ENCODE measurements at places on chromosomes 1 and 21.

- no peak for DNase-seq
Measured at GRCh38 chr1:241976229-241976628, 18.7 kb downstream of the BECN2 start.

DNA sequence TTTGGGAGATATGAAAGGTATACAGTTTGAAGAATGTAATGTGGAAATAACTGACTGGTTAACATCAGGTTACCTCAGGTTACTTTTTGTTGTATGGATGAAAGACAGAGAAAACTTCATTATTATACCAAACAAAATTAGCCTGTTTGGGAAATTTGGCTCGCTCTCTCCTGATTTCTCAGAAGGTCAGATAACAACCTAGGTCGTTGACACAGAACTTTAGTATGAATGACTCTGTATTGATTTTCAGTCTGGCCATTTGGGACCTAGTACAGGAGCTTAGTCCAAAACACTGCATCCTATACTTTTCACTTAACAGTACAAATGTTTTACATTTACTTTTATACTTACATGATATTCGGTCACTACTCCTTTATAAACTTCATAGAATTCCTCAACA, 128.3 kb downstream of the ATP1B1 start:
- DNase-seq: no peak

GRCh38 chr1:204278958-204279357, 65.2 kb upstream of the GOLT1A start:
- DNase-seq: no peak

DNA sequence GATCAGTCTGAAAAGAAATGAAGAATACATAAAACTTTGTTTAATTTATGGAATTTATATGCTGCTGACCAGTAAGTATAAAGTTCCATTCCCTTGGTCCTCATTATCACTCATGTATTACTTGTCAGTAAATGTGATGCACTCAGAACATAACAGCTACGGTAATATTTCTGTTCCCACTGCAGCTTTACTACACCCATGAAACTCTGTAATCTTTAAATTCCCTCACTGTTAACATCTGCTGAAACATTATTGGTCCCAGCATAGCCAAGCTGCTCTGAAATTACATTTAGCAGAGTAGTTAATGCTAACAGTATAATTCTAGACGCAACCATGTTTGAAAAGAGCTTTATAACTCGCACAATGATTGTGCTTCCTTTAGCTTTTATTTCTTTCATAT, 238.4 kb downstream of the GPATCH2 start:
- DNase-seq: no peak

GRCh38 chr1:223266632-223267172, 97.3 kb downstream of the SUSD4 start:
- no peak for DNase-seq
